ENCODE measurements at places on chromosomes 5 and 9. TPM values are rescaled to one million over a fixed set of nuclear protein-coding genes. Genes with fewer than 3 reads are reported as not detected.

ANKRD20A1 gene
- not detected for total RNA-seq

GRCh38 chr5:141808857-141809256 is 69.4 kb downstream of the PCDH1 start:
- DNase-seq = no peak

GRCh38 chr5:45279109-45279508 is 417.1 kb downstream of the HCN1 start:
- no peak for DNase-seq

- no peak for DNase-seq
These were observed 185.7 kb downstream of the GAPVD1 start for GRCh38 chr9:125447202-125447802.

GRCh38 chr9:29214154-29214689 is 1640.9 kb upstream of the C9orf72 start:
- DNase-seq = peak; percentile 38

TLX3 gene
- total RNA-seq = not detected

GRCh38 chr9:109441296-109441695 is 56.8 kb downstream of the PTPN3 start:
- no peak for DNase-seq

DNA sequence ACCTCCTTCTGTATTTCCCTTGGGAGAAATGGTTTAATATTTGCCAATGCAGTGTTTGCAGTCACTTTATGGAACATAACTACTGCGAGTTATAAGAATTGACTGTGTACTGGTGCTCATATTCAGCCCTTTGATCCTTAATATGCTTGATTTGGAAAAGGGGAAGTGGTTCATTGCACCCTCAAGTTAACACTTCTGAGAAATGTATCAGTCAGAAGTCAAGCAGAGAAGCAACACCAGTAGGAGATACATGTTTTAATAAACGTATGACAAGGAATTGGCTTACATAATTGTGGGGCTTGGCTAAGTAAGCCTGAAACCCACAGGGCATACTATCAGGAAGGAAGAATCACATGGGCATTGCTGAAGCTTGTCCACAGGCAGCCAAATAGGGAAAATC is 131.0 kb upstream of the SPRY4 start:
- no peak for DNase-seq

DNA sequence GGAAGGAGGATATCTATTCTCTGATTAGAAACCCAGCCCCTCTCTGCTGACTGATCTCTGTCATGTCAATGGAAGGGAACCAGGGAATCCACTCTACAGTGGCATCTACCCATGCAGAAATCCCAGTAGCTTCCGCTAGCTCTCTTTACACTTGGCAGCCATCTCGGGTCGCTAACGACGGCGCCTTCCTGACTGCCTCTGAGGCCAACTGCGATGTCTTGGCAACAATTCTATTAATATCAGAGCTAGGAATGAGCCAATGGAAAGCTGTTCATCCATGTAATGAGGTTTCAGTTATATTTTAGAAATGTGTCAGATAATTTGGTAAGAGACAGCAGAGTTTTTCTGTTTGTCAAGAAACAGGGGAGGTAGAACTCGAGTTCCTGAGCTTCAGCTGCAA is 67.6 kb upstream of the ATP10B start:
- DNase-seq = no peak

PCDHB13 gene
- 5.1 TPM for total RNA-seq

C9orf153 gene
- total RNA-seq = not detected

C7 gene
- total RNA-seq = not detected

- no peak for DNase-seq
These were observed 555.6 kb downstream of the RAB3C start for GRCh38 chr5:59138509-59138908.

DNA sequence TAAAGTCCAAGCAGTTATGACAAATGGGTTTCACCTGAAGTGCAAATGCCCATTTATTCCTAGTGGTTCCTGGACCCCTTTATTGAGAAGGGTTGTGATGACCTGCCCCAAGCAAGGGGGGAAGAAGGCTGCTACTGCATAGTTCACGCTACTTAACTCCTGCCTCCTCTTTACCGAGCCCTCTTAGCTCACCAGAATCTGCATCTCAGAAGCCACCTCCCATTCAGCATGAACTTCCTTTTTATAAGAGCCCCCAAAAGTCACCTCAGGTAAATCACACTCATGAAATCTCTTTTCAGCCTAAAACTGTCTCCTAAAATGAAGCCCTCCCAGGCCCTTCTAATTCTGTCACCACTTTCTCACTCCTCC is 26.6 kb upstream of the C9orf72 start:
- DNase-seq = no peak

- peak; percentile 78 for DNase-seq
These were observed 778.9 kb upstream of the ZNF608 start for GRCh38 chr5:125525356-125525755.

PRDM9 gene
- total RNA-seq = not detected

LNPEP gene
- 29.5 TPM for total RNA-seq

DNA sequence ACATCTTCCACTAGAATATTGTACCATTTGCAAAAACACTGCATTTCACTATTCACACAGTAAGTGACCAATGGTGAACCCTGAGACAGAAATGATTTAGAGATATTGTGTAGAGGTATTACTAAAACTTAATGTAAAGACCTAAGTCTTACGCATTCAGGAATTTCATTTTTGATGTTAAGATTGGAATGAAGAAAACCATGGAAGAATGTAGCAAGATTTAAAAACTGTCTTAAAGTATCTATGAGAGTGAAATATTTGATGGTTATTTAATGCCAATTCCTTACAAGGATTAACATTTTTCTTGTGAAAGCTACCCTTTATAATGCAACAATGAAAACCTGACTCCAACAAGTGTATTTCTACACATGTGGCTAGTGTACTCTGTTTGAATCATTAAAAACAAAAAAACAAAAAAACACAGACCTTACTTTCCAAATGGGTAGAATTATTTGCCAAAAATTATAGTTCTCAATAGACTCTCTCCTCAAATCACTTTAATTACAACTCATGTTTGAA is 172.0 kb downstream of the NNT start:
- DNase-seq = no peak

DNA sequence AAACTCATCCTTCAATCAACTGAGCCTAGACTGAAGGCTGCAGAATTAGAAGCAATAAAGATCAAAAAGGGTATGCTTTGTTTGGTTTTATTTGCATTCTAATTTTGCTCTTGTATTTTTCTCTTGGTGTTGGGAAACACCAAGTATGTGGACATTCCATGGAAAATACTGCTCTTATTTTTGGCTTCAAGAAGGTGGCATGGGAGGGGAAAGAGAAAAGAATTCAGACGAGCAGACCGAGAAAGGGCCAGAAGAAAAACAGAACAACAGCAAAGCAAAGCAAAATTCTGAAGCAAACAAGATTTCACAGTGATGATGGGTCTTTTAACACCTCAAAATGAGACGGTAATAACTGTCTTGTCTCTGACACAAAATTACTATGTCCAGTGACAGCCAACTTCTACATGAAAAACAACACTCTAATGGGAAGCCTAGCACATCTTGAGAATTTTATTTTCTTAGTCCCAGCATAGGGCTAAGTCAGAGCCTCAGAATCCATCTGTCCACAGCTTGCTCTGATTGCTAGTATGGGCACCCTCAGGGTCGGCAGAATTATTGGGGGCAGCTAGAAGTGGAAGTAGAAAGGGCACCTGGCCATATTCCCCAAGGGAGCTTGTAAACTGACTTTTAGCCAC is 26.8 kb downstream of the FREM1 start:
- no peak for DNase-seq

DNA sequence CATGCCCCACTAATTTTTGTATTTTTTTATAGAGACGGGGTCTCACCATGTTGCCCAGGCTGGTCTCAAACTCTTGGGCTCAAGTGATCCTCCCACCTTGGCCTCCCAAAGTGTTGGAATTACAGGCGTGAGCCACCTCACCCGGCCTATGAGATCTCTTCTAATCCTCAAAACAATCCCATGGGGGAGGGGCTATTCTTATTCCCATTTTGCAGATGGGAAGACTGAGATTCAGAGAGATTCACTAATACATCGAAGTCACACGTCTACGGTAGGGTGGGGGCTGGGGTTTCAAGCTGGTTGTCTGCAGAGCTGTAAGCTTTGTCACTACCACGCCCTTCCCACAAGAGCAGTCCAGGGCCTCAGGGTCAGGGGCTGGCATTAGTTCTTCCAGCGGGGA is 14.0 kb upstream of the NTNG2 start:
- no peak for DNase-seq

OR13C8 gene
- not detected for total RNA-seq

DNA sequence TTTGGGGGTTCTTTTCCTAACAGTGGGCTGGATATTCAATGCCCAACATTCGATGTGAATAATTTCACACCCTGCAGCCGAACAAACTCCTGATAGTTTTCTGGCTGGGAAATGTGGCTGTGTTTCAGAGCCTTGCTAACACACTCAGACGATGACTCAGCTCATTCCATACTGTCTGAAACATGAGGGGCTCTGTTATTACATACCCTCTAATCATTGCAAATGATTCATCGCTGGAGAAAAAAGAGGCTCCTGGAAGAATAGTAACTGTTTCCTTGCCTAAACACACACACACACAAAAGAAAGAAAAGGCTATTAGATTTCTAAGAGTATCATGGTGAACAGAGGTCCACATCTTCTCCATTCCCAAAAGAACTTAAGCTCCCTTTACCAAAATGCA is 75.8 kb downstream of the OXCT1 start:
- DNase-seq = peak; percentile 87

PITX1 gene
- total RNA-seq = 2.2 TPM

CHSY3 gene
- 7.6 TPM for total RNA-seq

SPACA9 gene
- 4.1 TPM for total RNA-seq

EDIL3 gene
- total RNA-seq = 56.0 TPM

GRCh38 chr9:93699650-93700049 is 123.3 kb downstream of the PHF2 start:
- DNase-seq = no peak

GRCh38 chr5:79529110-79529509 is 15.2 kb upstream of the HOMER1 start:
- no peak for DNase-seq

GRCh38 chr9:112174965-112175795 is at the start of gene SUSD1:
SUSD1 (minus strand) TSS chr9:112175297; CDS start chr9:112175235, 62 bp downstream.
- DNase-seq = no peak

- no peak for DNase-seq
These were observed 160.5 kb upstream of the CDH10 start for GRCh38 chr5:24805230-24805629.

DNA sequence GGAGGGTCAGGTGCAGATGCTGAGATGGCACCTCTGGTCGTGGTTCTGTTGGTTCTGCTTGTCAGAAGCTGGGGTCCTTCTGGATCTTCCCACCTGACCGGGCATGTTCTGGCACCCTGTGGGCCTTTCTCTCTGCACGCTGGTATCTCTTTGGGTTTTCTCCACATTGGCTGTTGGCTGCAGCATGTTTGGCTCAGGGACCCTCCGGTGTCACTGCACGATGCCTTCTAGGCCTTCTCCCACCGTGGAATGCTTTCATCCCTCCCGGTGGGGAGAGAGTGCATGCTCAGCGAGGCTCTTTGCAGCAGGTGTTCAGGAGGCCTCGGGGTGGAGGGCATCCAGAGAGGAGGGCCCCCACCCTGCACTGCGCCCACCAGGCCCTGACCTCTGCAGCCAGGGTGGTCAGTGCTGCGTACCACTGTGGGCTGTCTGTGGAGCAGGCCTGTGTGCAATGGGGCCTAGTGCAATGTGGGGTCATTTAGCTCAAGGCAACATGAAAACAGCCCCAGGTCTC is 119.4 kb downstream of the WNK2 start:
- DNase-seq = no peak

LCN15 gene
- not detected for total RNA-seq

- no peak for DNase-seq
These were observed 34.0 kb upstream of the ARAP3 start for GRCh38 chr5:141716009-141716408.

- no peak for DNase-seq
These were observed 19.8 kb downstream of the BRINP1 start for GRCh38 chr9:119349351-119349825.

IL3 gene
- not detected for total RNA-seq

DNA sequence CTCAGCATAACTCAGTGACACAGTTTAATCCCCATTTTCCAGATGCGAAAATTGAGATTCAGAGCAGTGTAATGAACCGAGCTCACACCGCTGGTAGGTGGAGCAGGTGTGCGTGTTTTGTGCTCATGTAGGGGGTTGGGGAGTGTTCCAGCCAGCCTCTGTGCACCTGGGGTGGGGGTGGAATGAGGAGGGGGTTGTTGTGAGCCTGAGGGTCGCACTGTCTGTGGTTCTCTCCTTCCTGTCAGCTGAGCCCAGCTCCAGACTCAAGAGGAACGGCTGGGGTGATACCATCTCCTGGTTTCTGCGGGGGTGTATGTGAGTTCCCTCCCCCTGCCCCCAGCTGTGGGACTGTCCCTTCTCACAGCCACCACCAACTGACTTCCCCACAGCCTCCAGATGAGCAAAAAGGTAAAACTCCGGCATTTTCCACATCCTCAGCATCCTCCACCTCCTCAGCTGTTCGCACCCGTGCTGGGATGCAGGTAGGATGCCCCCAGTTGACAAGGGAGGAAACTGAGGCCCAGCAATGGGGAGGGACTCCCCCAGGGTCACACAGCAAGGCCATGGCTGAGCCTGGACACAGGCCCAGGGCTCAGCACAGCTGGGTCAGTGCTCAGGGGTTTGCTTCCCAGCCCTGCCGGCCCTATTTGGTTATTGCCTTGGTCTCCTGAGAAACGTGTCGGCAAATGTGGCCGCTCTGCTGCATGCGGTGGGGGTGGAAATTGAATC is 2.1 kb downstream of the SH2D3C start:
- no peak for DNase-seq

AP3B1 gene
- 64.6 TPM for total RNA-seq

SPEF2 gene
- 1.6 TPM for total RNA-seq

- no peak for DNase-seq
These were observed 64.6 kb downstream of the CAST start for GRCh38 chr5:96726802-96727201.

DNA sequence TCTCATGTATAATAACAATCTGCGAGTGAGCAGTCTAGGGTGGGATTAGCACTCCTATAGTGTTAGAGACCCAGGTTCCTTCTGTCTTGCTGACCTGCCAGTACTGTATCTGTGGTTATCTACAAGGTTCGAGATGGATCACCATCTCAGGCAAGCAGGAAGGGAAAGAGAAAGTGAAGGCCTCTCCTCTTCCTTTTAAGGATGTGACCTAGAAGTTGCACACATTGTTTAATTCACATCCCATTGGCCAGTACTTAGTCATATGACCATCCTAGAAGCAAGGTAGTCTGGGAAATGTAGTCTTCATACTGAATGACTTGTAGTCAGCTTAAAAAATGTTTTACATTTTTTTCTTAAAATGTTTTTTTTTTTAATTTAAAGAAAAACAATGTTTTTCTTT is 168.6 kb downstream of the CARTPT start:
- peak; percentile 78 for DNase-seq

GRCh38 chr5:79691007-79691406 is 1.4 kb downstream of the CMYA5 start:
- no peak for DNase-seq
